ENCODE measurements at places on chromosomes 5 and 9.

DNA sequence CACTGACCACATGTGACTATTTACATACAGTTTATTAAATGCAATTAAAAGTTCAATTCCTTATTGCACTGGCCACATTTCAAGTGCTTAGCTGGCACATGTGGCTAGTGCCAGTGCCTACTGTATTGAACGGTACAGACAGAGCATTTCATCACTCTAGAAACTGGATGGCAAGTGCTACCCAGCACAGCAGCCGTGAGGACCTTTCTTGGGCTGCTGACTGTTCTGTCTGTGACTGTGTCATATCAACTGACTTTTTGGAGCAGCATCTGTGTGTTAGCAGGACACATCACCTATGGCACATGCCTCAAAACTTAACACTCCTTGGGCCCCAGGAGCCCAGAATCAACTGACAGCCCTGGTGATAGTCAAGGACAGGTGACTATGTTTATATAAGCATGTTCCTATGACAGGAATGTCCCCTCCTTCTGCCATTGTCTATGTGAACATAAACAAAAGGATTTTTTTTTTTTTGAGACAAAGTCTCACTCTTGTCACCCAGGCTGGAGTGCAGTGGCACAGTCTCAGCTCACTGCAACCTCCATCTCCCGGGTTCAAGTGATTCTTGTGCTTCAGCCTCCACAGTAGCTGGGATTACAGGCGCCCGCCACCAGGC is 8.9 kb downstream of the IRF1 start:
- DNase-seq: no peak

GRCh38 chr9:38251036-38251860 is 141.3 kb upstream of the ALDH1B1 start:
- no peak for DNase-seq

GRCh38 chr5:1511651-1512540 is 11.9 kb downstream of the LPCAT1 start:
- DNase-seq: peak; percentile 19

- DNase-seq: no peak
These were observed 28.6 kb upstream of the SLC6A19 start for GRCh38 chr5:1172670-1173404.

DNA sequence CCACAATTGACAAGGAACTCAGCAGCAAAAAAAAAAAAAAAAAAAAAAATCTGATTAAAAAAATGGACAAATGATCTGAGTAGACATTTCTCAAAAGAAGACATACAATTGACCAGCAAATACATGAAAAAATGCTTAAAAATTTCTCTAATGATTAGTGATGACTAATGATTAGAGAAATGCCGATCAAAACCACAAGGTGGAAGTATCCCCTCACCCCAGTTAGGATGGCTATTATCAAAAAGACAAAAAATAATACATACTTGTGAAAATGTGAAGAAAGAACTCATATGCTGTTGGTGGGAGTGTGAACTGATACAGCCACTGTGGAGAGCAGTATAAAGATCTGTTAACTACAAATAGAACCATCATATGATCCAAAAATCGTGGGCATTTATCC is 245.3 kb downstream of the OSTF1 start:
- no peak for DNase-seq

DNA sequence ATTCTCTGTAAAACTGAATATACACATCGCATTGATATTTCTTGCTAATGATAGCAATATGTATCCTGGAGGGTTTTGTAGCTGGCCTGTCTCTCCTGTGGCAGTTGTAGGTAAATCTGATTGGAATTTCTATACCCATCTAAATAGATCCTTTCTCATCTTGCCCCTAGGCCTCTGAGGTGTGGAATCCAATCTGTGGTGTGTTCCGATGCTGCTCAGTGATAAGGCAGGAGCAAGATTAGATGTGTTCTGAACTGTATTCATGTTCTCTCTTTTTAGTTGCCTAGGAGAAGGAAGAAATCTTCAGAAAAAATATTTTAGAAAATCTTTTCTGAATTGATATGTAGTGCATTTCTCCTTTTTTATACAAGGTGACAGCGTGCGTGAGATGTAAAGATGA is 507.5 kb downstream of the NR2F1-AS1 start:
- no peak for DNase-seq

GRCh38 chr9:131461166-131461565 is 41.6 kb upstream of the POMT1 start:
- no peak for DNase-seq

GRCh38 chr5:72387985-72388384 is 67.8 kb downstream of the PTCD2 start:
- DNase-seq: no peak

DNA sequence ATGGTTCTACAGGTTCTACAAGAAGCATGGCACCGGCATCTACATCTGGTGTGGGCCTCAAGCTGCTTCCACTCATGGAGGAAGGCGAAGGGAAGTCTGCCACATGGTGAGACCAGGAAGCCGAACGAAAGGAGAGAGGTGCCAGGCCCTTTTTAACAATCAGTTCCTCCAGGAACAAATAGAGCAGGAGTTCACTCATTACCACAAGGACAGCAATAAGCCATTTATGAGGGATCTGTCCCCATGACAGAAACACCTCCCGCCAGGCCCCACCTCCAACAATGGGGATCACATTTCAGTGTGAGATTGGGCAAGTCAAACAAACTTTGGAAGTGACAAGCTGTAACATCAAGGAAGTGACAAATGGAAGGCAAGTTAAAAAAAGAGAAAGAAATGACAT is 95.5 kb upstream of the PTPN3 start:
- no peak for DNase-seq

DNA sequence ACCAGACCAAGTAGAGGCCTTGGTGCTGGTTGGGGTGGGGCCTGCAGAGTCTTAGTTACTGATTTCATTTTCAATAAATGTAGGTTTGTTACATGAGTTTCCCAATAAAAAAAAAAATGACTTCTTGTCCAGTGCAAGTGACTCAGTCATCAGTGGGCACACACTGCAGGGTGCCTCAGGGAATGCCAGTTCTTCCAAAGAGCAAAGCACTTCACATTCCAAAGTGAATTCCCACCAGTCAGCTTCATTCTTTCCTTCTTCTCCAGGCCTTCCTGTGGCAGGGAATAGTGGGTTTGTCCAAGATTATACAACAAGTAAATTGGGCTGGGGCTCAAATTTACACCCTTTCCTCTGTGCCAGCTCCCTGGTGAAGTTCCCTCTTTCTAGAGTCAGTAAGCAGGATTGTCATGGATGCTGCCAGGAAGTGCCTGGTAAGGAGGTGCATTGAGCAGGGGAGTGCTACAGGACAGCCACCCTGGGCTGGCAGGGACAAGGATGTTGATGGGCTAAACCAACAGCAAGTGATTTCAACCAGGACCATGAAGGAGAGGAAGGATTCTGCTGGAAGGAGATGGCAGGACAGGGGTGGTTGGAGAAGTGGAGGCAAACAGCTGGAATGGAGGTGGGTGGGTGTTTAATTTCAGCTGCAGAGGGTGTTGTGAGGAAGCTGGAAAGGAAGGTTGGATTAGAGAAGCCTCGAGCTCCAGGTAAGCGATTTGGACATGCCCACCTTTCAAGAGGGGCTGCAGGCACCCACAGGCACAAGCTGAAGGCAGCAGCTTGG is 3.7 kb upstream of the B4GALT7 start:
- DNase-seq: no peak

DNA sequence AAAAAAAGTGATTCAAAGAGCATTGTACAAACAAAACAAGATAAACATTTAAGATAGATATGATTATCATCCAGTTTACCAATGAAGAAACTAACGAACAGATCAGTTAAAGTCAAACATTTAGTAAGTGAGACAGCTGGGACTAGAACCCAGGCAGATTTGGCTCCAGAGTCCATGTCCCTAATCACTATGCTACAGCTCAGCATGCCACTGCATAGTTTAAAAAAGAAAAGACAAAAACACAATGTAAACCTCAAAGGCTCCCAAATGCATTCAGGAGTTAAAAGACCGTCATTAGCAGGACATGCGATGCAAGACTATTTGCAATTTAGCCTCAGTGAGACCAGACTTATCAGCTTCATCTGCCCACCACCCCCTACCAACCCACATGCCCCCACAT is 36.8 kb downstream of the DENND1A start:
- no peak for DNase-seq

DNA sequence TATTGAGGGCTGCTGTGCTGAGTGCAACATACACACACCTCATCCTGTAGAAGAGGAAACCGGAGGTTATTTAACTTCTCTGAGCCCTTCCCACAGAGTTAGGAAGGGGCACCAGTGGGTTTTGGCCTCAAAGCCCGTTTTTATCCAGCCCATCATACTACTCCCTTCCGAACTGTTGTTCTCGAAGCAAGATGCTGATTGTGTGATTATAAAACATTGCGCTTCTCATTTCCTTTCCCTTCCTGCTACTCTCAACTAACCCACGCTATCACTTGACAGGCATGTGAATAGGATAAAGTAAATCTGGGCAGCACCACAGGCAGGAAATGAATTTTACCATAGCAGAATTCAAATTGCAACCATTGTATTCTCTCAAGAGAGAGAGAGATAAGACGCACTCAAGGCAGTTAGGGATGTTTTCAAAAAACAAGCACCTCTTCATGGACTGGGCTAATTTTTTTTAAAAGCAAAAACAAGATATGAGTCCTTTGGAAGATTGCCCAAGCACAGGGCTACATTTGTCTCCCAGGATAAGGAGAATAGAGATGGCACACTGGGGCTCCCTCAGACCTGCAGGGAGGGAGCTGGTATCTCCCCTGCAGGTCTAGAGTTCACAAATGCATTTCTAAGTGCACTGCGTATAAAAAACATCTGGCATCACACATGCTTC is 52.6 kb downstream of the GNA14 start:
- DNase-seq: no peak

DNA sequence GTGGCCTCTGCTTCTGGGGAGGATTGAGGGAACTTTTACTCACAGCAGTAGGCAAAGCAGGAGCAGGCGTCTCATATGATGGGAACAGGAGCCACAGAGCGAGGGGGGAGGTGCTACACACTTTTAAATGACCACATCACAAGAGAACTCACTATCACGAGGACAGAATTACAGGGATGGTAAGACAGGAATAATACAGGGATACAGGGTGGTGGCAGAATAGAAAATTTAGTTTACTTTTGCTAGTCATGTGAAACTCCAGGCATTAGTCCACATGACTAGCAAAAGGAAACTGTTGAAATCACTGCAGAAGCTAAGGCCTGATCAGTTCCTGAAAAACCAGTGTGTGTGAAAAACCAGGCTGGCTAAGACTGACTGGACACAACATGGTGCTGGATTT is 382.4 kb downstream of the NNT start:
- DNase-seq: no peak

DNA sequence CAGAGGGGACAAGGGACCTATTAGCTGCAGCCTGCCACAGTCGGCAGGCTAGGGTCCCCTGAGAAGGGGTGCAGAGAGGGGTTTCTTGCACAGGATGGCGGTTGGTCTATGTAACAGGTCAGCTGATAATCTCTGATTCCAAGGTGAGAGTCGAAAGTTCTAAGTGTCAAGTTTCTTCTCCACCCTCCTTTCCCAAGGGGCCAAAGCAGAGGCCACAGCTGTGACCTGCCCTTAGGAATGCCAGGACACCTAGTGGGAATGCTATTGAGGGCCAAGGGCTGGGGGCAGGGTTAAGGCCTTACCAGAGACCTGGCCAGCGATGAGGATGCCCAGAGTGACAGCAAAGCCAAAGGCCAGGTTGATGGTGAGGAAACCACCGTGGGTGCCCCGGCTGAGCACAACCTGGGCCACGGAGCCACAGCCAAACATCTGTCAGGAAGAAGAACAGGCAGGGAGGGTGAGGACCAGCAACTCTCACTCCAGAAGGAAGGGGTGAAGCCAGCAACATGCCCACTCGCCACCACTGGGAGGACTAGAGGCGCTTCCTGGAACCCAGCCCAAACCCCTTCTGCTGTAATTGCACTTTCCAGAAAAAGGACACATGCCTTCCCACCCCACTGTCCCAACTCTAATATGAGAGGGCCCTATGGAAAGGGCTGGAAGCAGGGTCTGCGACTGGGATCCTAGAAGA is 3.8 kb downstream of the AQP3 start:
- DNase-seq: no peak

DNA sequence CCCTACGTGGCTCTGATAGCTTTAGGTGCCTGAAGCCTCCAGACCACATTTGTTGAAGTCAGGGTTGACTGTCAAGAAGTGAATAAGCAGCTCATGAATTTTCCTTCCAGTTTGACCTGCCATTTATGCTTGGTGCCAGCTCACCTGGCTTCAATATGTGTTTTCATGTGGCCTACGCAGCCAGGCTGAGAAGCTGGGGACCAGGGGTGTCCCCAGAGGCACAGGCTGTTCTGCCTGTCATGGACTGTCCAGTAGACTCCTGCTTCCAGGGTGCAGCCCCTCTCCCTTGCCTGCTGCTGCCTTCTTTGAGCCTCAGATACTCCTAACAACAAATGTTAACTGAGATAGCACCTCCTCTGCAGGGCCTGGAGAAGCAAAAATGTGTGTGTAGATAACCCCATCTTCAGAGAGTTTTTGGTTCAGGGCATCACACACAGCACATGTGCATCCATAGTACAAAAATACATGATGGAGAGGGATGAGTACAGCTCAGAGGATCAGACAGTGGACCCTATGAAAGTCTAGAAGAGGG is 5.8 kb downstream of the TNFAIP8 start:
- DNase-seq: no peak

- DNase-seq: no peak
These were observed 22.3 kb downstream of the GALNT12 start for GRCh38 chr9:98829766-98830165.

- DNase-seq: no peak
These were observed 4.9 kb downstream of the AK6 start for GRCh38 chr5:69364414-69364813.

GRCh38 chr9:21392270-21392669 is 7.1 kb upstream of the IFNA2 start:
- no peak for DNase-seq

GRCh38 chr9:125150349-125151245 is 7.3 kb upstream of the SCAI start:
- no peak for DNase-seq

DNA sequence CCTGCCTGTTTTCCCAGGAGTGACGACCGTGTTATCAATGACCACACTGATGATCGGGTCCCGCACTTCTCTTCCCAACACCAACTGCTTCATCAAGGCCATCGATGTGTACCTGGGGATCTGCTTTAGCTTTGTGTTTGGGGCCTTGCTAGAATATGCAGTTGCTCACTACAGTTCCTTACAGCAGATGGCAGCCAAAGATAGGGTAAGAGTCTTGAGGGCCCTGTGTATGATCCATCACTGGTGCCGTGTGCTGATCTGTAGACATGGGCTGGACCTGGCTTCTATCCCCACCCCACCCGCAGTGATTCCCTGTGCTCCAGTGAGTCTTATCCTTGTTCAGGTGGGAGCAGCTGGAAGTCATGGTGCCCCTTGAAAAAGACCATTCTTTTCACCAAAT is 26.0 kb downstream of the GABRP start:
- DNase-seq: no peak

- DNase-seq: no peak
These were observed 618.3 kb downstream of the NR2F1-AS1 start for GRCh38 chr5:92962752-92963151.
